Gastrocnemius medialis (tissue), 4 donors: ENCODE measurements at places on chromosomes 2 and 18. TPM values are rescaled to one million over a fixed set of nuclear protein-coding genes. Genes with fewer than 3 reads are reported as not detected.
A peak's percentile ranks its signal among the peaks of the same experiment; 100 is the strongest.

DNA sequence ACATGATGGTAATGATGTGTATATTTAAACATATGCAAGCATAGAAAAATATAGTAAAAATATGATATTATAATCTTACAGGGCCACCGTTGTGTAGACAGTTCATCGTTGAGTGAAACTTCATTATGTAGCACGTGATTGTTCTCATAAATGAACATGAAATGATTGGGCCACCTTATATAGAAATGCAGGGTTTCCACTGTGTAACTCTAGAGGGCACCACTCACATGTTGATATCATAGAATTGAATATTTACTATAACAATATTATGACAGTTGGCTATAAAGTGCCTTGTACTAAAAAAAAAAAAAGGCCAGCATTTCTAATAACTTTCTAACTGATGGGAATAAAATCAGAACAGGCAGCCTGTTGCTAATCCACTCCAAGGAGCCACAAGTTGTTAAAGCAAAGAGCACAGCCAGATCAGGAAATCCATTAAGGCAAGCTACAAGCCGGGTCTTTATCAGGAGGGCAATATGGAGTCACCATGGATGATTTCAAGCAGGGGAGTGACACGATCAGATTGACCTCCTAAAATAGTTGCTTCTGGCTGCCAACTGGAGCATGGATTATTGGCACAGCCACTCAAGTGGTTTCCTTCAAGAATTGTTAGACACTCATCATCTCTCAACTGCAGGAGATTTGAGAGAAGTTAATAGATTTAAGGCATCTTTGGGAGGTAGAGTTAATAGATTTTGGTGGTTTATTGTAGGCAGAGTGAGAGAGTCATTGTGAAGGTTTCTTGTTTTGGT, 16.7 kb downstream of the IL1F10 start:
- no peaks in the 10 kb centered on the region for H3K27me3 ChIP-seq
- H3K36me3 ChIP-seq: no peaks in the 10 kb centered on the region
- no peak for DNase-seq
- H3K4me1 ChIP-seq: no peaks in the 10 kb centered on the region
- no peak overlapping the region for H3K27ac ChIP-seq
- H3K4me3 ChIP-seq: no peak overlapping the region

GRCh38 chr2:179444056-179444455, 179.4 kb upstream of the SESTD1 start:
- H3K4me1 ChIP-seq: peaks cover 8% of the 10 kb centered on the region
- H3K27me3 ChIP-seq: no peaks in the 10 kb centered on the region
- peak; percentile 56 for DNase-seq

DNA sequence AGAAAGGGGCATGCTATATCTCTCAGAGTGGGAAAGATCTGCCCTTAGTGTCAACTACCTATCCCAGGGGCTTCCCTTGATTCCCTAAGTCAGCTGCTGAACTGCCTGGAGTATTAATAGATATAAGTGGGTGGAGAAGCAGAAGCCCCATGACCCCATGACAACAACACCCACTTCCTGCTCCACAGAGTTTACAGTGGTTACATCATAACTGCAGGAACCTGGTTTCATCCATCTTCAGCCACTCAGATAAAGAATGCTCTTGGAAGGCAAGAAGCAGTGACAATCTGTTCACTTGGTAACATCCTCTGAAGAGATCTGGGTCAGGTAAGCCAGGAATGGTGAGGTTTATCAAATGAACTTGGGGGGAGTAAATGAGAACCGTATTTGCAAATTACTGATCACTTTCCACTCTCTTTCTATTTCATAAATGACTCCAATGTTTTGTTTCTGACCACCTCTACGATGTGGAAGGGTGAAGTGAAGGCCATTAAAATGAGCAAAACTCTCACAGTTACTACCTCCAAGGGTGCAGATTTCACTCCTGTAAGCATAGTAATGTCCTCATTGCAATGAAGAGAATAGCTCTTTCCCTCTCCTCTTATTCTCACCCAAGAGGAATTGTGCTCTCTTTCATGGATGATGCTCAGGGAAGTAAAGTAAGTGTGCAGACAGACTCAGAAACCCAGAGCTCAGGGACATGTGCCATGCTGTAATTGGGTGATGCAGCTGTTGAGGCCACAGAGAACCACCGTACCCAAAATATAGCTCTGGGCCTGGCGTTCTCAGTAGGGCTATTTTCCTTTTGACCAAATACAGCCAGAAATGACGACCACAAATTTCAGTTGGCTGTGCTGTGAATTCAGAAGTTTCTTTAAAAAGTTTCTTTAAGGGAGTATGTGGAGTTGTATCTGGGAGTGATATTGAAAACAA, 192.8 kb upstream of the APCDD1 start:
- no peaks in the 10 kb centered on the region for H3K36me3 ChIP-seq
- no peak overlapping the region for H3K4me3 ChIP-seq
- H3K27ac ChIP-seq: no peak overlapping the region
- no peak for DNase-seq

- no peaks in the 10 kb centered on the region for H3K4me1 ChIP-seq
- H3K36me3 ChIP-seq: no peaks in the 10 kb centered on the region
- H3K4me3 ChIP-seq: no peak overlapping the region
- DNase-seq: no peak
- H3K27me3 ChIP-seq: no peaks in the 10 kb centered on the region
Measured at GRCh38 chr2:196181484-196181883, 10.1 kb upstream of the STK17B start.

GRCh38 chr2:166516712-166517303, 22.8 kb upstream of the SCN7A start:
- H3K27me3 ChIP-seq: no peaks in the 10 kb centered on the region
- DNase-seq: no peak
- H3K27ac ChIP-seq: no peak overlapping the region
- no peaks in the 10 kb centered on the region for H3K4me1 ChIP-seq
- no peak overlapping the region for H3K4me3 ChIP-seq

GRCh38 chr2:69755862-69756467, 14.0 kb downstream of the ANXA4 start:
- no peaks in the 10 kb centered on the region for H3K27me3 ChIP-seq
- H3K4me3 ChIP-seq: no peak overlapping the region
- H3K36me3 ChIP-seq: peaks cover 4% of the 10 kb centered on the region
- no peak for DNase-seq
- peak overlapping the region; percentile 50 for H3K27ac ChIP-seq

DNA sequence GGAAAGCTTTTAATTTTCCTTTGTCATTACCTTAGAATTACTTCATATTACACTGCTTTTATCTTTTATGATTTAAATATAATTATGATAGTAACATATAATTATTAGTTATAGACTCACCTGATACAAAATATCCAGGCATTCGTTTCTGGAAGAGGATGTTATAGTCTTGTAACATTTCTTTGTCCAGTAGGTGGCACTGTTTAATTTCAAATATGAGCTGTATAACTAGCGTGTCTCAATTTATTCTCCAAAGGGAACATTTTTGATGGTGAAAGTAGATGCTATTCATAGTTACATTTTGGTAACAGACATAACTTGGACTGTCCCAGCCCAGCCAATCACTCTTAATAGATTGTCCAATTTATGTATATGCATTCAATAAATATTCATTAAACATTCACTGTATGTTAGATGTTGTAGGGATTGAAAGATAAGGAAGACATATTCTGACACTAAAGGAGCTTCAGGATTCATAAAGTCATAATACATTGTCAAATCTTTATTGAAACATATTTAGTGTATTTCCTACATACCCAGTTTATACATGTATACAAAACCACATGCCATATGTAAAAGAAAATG, 19.2 kb downstream of the DAW1 start:
- H3K4me1 ChIP-seq: no peaks in the 10 kb centered on the region
- no peak overlapping the region for H3K27ac ChIP-seq
- H3K36me3 ChIP-seq: no peaks in the 10 kb centered on the region
- no peak for DNase-seq
- no peaks in the 10 kb centered on the region for H3K27me3 ChIP-seq
- no peak overlapping the region for H3K4me3 ChIP-seq

DNA sequence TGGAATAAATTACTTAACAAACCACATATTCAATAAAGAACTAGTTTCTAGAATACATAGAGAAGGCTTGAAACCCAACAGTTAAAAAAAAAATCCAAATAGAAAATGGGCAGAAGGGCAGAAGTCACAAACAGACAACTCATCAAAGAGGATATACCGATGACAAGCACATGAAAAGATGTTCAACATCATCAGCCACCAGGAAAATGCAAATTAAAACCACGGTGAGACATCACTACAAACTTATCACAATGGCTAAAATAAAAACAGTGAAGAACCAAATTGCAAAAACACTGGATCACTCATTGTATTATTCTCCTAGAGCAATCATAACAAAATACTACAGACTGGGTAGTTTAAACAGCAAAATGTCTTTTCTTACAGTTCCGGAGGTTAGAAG, 14.5 kb downstream of the SESTD1 start:
- H3K36me3 ChIP-seq: no peaks in the 10 kb centered on the region
- DNase-seq: no peak
- H3K27ac ChIP-seq: no peak overlapping the region
- H3K4me1 ChIP-seq: peaks cover 14% of the 10 kb centered on the region
- no peak overlapping the region for H3K4me3 ChIP-seq

DNA sequence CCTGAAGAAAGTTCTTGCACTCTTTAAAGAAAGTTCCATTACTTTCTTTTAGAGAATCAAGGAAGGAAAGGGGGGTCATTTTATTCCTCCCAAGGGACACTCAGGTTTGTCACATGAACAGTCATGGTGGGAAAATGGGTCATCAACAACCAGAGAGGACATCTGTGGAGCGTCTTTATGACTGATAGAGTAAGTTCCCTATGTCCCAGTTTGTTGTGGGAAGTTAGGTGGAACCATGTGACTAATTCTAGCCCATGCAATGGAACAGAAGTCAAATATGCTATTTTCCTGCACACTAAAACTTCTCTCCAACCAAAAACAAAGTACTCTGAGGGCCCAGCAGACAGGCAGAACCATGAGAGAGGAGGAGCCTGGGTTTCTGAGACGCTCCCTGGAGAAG, 165.6 kb upstream of the SERTAD2 start:
- H3K27me3 ChIP-seq: no peaks in the 10 kb centered on the region
- H3K4me1 ChIP-seq: no peaks in the 10 kb centered on the region
- H3K36me3 ChIP-seq: no peaks in the 10 kb centered on the region
- no peak overlapping the region for H3K27ac ChIP-seq

GRCh38 chr18:59834267-59834666, 65.5 kb upstream of the PMAIP1 start:
- H3K27ac ChIP-seq: no peak overlapping the region
- no peak overlapping the region for H3K4me3 ChIP-seq
- H3K4me1 ChIP-seq: no peaks in the 10 kb centered on the region
- no peaks in the 10 kb centered on the region for H3K36me3 ChIP-seq
- no peaks in the 10 kb centered on the region for H3K27me3 ChIP-seq
- DNase-seq: no peak

- H3K27ac ChIP-seq: no peak overlapping the region
- H3K36me3 ChIP-seq: no peaks in the 10 kb centered on the region
- H3K4me3 ChIP-seq: no peak overlapping the region
- peaks cover 15% of the 10 kb centered on the region for H3K4me1 ChIP-seq
Measured at GRCh38 chr2:144224472-144224871, 295.4 kb downstream of the ZEB2 start.

DNA sequence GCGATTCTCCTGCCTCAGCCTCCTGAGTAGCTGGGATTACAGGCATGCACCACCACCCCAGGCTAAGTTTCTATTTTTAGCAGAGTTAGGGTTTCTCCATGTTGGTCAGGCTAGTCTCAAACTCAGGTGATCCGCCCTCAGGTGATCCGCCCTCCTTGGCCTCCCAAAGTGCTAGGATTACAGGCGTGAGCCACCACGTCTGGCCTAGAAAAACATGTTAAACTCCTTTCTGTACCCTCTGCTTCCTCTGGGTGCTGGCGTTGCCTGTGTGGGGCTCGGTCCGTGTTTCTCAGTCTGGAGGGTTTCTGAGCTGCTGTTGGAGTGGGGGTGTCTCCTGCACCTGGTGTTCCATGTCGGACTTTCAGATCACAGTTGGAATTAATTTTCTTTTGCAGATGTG, 17.9 kb downstream of the LDLRAD4 start:
- no peaks in the 10 kb centered on the region for H3K36me3 ChIP-seq
- H3K27me3 ChIP-seq: no peaks in the 10 kb centered on the region
- H3K4me3 ChIP-seq: no peak overlapping the region

DNA sequence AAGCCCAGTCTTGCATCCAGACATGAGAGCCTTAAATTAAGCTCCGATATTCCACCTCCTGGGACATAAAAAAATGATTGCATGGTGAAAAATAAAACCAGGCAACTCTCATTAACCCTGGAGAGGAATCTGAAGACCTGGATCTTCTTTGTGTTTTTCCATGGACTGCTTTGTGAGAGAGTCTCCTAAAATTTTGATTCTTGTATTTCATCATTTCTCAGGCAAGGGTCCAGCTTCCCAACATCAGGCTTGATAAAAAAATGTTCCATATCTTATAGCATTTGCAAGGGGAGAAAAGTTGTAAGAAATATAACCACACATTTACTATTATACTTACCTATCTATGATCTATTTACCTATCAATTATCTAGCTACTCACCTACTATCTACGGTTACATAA, 327.5 kb upstream of the SPHKAP start:
- DNase-seq: no peak
- no peaks in the 10 kb centered on the region for H3K36me3 ChIP-seq

Gene C2orf66
- not detected for total RNA-seq

Gene DLX2
- total RNA-seq: not detected

Gene G6PC2
- not detected for total RNA-seq

Gene INPP1
- 5.6 TPM for total RNA-seq
